ENCODE measurements at places on chromosomes 2 and 18. TPM values are rescaled to one million over a fixed set of nuclear protein-coding genes. Genes with fewer than 3 reads are reported as not detected.

Gene EVA1A
- total RNA-seq: 41.9 TPM

DNA sequence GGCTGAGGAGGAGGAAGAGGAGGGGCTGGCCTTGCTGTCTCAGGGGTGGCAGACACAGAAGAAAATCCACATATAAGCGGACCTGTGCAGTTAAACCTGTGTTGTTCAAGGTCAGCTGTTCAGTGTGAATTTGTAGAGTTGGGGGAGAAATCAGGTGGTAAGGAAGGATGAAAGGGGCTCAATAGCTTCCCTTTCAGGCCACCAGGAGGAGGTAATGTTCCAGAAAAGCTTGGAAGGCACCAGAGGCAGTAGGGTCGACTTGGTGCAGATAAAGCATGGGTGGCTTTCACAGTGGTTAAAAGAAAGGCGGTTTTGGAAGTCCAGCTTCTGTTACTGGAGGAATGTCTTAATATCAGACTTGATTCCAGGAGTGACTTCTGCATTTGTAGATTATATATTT lies 167.4 kb downstream of the THSD7B start:
- no peak overlapping the region for H3K4me3 ChIP-seq
- H3K27ac ChIP-seq: no peak overlapping the region

- peak overlapping the region; percentile 11 for H3K27ac ChIP-seq
- H3K36me3 ChIP-seq: no peaks in the 10 kb centered on the region
- peaks cover 7% of the 10 kb centered on the region for H3K4me1 ChIP-seq
- H3K27me3 ChIP-seq: no peaks in the 10 kb centered on the region
- DNase-seq: no peak
Measured at GRCh38 chr18:44742718-44743311, 62.1 kb downstream of the SETBP1 start.

DNA sequence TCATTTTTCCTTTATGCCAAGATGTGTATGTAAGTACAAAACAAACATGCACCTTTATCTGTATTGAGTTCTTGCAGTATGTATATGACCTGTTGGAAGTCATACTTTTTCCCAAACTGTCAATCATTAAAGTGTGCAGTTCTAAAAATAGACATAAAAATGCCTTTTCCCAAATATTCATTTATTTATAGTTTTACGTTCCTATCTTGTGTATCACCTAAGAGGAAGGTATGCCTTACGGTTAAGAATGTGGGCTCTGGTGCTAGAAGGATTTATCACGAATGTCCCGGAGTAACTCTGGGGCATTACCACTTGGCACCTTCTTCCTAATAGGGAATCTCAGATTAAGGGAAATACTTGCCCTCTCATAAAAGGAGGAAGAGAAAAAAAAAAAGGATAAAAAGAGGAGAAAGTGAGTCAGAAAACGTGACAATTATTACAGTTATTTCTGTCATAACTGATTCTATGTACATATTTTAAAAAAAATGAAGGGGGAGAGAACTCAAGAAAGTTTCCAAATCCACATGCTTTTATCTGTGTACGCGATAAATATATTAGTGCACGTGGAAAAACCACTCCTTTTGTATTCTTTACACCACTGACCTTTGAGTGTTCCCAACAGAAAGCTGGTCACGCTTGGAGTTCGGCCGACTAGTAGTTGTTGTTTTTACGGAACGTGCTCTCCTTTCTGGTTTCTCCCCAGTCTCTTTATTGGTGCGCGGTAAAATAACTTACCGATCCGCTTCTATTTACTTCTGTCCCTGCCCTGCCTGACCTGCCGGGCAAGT lies 721 bp downstream of the MCEE start:
- peaks cover 11% of the 10 kb centered on the region for H3K36me3 ChIP-seq
- H3K27me3 ChIP-seq: no peaks in the 10 kb centered on the region
- peak overlapping the region; percentile 95 for H3K27ac ChIP-seq
- no peak for DNase-seq
- H3K4me3 ChIP-seq: peak overlapping the region; percentile 86

Gene FIGN
- 6.5 TPM for total RNA-seq

GRCh38 chr18:58870130-58870529 lies 5.5 kb downstream of the ZNF532 start:
- peaks cover 27% of the 10 kb centered on the region for H3K4me1 ChIP-seq
- no peak overlapping the region for H3K4me3 ChIP-seq
- H3K36me3 ChIP-seq: peaks cover 7% of the 10 kb centered on the region
- H3K27ac ChIP-seq: no peak overlapping the region
- no peaks in the 10 kb centered on the region for H3K27me3 ChIP-seq

Gene MROH2A
- total RNA-seq: not detected

Gene ZNF396
- 3.1 TPM for total RNA-seq

DNA sequence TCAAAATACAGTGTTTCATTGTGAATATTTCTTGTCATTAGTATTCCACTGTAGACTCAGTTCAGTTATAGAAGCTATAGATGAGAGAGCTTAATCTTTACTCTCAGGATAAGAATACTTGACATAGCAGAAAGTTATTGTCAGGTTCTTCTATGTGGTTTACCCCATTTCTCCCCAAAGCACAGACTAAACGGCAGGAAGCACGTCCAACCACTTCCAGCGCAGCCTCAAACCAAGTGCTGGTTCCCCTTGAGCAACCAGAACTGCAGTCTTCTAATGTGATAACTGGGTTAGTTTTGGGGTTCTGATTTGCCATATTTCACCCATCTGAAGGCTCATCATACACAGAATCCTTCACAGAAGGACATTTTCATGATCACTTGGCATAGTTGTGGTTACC lies 324.7 kb downstream of the SLC8A1 start:
- peaks cover 4% of the 10 kb centered on the region for H3K4me1 ChIP-seq
- H3K27ac ChIP-seq: peak overlapping the region; percentile 9
- DNase-seq: no peak
- H3K4me3 ChIP-seq: no peak overlapping the region

GRCh38 chr18:50560681-50561629 lies 1.1 kb downstream of the MAPK4 start:
- peaks cover 42% of the 10 kb centered on the region for H3K27me3 ChIP-seq
- peaks cover 12% of the 10 kb centered on the region for H3K4me1 ChIP-seq
- peak overlapping the region; percentile 58 for H3K4me3 ChIP-seq
- H3K36me3 ChIP-seq: no peaks in the 10 kb centered on the region

- DNase-seq: no peak
- H3K4me3 ChIP-seq: peak overlapping the region; percentile 91
- H3K36me3 ChIP-seq: no peaks in the 10 kb centered on the region
- no peaks in the 10 kb centered on the region for H3K27me3 ChIP-seq
- H3K4me1 ChIP-seq: peaks cover 36% of the 10 kb centered on the region
- no peak overlapping the region for H3K27ac ChIP-seq
Measured at GRCh38 chr2:138503652-138504051, 2.1 kb downstream of the SPOPL start.

- H3K27ac ChIP-seq: peak overlapping the region; percentile 24
- H3K4me1 ChIP-seq: no peaks in the 10 kb centered on the region
- H3K4me3 ChIP-seq: no peak overlapping the region
- no peaks in the 10 kb centered on the region for H3K36me3 ChIP-seq
Measured at GRCh38 chr2:207499114-207499513, 30.6 kb upstream of the CREB1 start.

Gene KCNG2
- total RNA-seq: 0.46 TPM

DNA sequence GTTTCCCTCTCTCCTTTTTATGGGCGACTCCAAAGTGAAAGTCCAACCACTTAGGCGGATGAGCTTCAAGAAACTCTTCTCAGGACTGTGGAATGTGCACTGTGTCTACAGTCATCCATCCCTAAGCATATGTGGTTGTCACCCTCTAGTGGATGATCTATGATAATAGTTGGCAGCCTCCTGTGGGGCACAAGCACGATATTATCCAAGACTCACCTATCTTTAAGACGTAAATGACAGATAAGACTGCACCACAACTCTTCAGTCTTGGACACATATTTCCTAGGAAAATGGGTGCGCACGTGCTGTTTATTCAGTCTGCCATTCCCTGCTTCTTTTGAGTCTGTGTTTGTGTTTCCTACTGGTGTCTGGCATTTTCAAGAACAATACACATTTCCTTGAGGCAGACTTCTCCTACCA lies 145.5 kb upstream of the CTAGE1 start:
- no peaks in the 10 kb centered on the region for H3K27me3 ChIP-seq
- H3K36me3 ChIP-seq: no peaks in the 10 kb centered on the region
- H3K4me3 ChIP-seq: no peak overlapping the region
- peaks cover 5% of the 10 kb centered on the region for H3K4me1 ChIP-seq
- peak overlapping the region; percentile 20 for H3K27ac ChIP-seq
- no peak for DNase-seq

DNA sequence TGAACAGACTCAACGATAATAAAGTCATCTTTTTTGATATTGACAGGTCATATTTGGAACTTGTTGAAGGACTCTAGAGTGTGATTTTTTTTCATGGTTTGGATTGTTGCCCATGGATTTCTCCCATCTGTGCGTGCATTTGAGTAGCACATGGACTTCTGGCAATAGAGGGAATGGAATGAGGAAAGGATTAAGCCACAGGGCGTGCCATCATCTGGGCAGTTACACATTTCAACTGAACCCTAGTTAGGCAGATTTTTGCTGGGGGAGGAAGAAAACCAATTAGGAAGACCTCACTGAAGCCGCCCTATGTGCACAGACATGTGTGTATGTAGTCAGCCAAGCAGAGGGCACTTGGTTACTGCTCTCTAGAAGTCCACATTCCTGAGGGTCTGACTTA lies 72.6 kb downstream of the TPGS2 start:
- H3K27me3 ChIP-seq: no peaks in the 10 kb centered on the region
- no peak for DNase-seq
- peaks cover 7% of the 10 kb centered on the region for H3K4me1 ChIP-seq
- no peaks in the 10 kb centered on the region for H3K36me3 ChIP-seq

Gene SERPINB11
- total RNA-seq: not detected

Gene SERPINB10
- total RNA-seq: not detected

Gene ABHD1
- total RNA-seq: 0.35 TPM

Gene HIBCH
- 23.3 TPM for total RNA-seq

- no peak overlapping the region for H3K27ac ChIP-seq
- no peaks in the 10 kb centered on the region for H3K36me3 ChIP-seq
- no peak for DNase-seq
- H3K4me3 ChIP-seq: no peak overlapping the region
- H3K4me1 ChIP-seq: no peaks in the 10 kb centered on the region
Measured at GRCh38 chr2:202109737-202110184, 36.7 kb downstream of the KIAA2012 start.

Gene HADHB
- total RNA-seq: 105 TPM

Gene PLEK
- 32.9 TPM for total RNA-seq

GRCh38 chr2:19416784-19417684 lies 58.6 kb upstream of the OSR1 start:
- H3K27ac ChIP-seq: no peak overlapping the region
- H3K36me3 ChIP-seq: no peaks in the 10 kb centered on the region
- H3K27me3 ChIP-seq: no peaks in the 10 kb centered on the region
- no peak overlapping the region for H3K4me3 ChIP-seq
- no peak for DNase-seq
- H3K4me1 ChIP-seq: no peaks in the 10 kb centered on the region

DNA sequence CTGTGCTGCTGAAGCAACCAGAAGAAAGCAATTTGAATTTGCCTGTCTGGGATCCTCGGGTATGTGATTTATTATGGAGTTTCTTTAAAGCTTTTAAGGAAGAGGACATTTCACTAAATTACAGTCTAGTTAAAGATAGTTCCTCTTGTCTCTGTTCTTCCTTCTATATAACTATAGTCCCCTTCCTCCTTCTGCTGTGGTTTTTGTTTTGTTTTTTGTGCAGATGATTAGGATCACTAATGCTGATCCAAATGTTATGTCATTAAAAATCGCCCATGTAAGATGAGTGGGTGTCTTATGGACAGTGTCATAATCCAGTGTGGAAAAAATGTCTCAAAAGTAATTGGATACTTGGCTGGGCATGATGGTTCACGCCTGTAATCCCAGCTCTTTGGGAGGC lies 24.7 kb downstream of the PAPOLG start:
- no peaks in the 10 kb centered on the region for H3K27me3 ChIP-seq
- DNase-seq: no peak
- peak overlapping the region; percentile 38 for H3K27ac ChIP-seq

DNA sequence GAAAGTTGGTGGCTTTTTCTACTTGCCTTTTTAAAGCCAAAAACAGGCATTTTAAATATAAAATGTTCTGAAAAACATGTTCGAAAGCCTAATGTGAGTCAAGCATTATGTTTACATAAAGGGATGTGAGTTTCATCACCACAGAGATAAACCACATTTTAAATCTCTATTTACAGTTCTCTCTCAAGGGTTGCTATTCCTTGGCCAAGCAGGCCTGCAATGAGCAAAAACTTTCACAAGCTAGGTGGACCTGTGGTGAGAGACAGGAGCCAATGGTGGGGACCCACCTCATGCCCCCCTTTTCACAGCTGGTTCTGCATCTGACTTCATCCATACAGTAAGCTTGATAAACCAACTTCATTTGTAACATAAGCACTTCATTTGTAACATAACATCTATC lies 65.1 kb downstream of the CUL3 start:
- no peak for DNase-seq
- H3K27me3 ChIP-seq: no peaks in the 10 kb centered on the region
- H3K27ac ChIP-seq: no peak overlapping the region
- no peaks in the 10 kb centered on the region for H3K36me3 ChIP-seq
- no peak overlapping the region for H3K4me3 ChIP-seq
- H3K4me1 ChIP-seq: peaks cover 43% of the 10 kb centered on the region

DNA sequence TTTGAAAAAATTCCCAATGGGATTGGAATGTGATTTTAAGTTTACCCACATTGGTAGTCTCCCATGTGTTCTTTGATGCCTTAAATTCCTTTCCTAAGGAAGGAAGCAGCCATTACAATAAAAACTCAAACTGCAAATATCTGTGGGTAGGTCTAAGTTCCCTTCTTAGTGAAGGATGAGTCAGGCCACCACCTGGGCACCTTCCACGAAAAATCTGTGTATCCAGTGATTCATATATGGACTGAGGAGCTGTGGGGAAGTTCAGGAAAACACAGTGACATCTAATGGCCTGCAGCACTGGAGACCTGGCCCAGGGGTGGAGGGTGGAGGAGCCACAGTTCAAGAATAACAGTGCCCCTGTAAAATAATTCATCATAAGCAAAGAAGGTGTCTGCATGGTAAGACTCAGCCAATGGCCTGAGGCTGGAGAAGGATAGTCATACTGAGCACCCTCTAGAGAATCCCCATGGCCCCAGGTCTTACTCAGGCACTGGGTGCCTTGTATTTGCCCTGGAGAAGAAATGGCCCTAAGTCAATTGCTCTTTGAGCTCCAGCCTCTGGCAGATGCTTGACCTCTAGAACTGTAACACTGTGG lies 248.6 kb downstream of the SP3 start:
- no peaks in the 10 kb centered on the region for H3K27me3 ChIP-seq
- no peak overlapping the region for H3K27ac ChIP-seq
- H3K4me3 ChIP-seq: no peak overlapping the region
- H3K4me1 ChIP-seq: no peaks in the 10 kb centered on the region

- no peak overlapping the region for H3K27ac ChIP-seq
- no peaks in the 10 kb centered on the region for H3K36me3 ChIP-seq
- H3K4me1 ChIP-seq: peaks cover 7% of the 10 kb centered on the region
- H3K27me3 ChIP-seq: no peaks in the 10 kb centered on the region
- no peak overlapping the region for H3K4me3 ChIP-seq
Measured at GRCh38 chr2:119469131-119469530, 37.5 kb downstream of the TMEM37 start.

Gene TMEM163
- total RNA-seq: 34.6 TPM

- peaks cover 66% of the 10 kb centered on the region for H3K27me3 ChIP-seq
- no peak overlapping the region for H3K4me3 ChIP-seq
- H3K4me1 ChIP-seq: peaks cover 5% of the 10 kb centered on the region
- H3K36me3 ChIP-seq: no peaks in the 10 kb centered on the region
Measured at GRCh38 chr18:79786304-79786703, 11.4 kb upstream of the KCNG2 start.

Gene DSG1
- total RNA-seq: not detected

GRCh38 chr2:240916571-240917008 lies 10.5 kb downstream of the CROCC2 start:
- peaks cover 11% of the 10 kb centered on the region for H3K27me3 ChIP-seq
- peaks cover 30% of the 10 kb centered on the region for H3K4me1 ChIP-seq
- H3K36me3 ChIP-seq: no peaks in the 10 kb centered on the region
- H3K4me3 ChIP-seq: no peak overlapping the region
- peak; percentile 76 for DNase-seq

Gene CNDP1
- not detected for total RNA-seq
